Mesenteric fat pad (tissue), 1 donor: ENCODE measurements at places on chromosomes 6 and 20. TPM values are rescaled to one million over a fixed set of nuclear protein-coding genes. Genes with fewer than 3 reads are reported as not detected.

The PI16 gene
- total RNA-seq = 22.5 TPM

The SLPI gene
- total RNA-seq = 16.5 TPM

DNA sequence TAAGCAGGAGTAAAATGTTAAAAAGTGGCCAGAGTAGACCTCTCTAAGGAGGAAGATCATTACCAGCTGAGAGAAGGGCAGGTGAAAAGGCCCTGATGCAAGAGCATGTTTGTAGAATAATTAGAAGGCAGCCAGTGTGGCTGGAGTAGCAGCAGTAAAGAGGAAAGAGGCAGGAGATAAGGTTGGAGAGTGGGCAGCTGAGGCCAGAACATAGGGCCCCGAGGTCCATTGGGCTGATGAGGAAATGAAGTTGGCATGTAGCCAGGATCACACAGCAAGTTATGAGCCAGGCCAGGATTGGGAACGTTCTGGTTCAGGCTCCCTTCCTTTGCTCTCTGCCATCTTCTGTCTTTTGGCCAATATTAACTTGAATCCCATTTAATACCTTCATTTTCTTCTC lies 51.6 kb downstream of the RALY start:
- DNase-seq = no peak

GRCh38 chr6:137210903-137211302 lies 8.3 kb downstream of the IFNGR1 start:
- DNase-seq = no peak

GRCh38 chr6:43170417-43170930 lies 595 bp upstream of the SRF start:
- DNase-seq = no peak

DNA sequence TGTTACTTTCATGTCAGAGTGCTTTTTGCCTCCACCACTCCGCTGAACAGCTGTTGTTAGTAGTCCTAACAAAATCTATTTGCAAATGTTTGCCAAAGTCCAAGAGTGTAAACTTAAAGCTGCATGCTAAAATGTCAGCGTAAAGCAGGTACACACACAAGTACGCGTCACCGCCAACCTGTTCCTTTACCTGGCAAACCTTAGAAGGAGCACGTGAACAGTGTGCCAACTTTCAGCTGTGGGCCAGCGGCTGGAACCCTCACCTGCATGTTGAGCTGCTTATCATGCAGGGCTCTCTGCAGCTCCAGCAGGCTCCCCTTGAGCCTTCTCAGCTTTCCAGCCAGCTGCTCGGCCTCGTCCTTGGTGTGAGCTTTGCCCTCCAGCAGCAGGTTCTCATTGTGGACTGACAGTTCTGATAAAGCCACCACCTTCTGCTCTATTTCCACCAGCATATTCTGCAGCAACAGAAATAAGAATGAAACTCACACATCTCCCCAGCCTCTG lies 359.3 kb downstream of the SYNE1 start:
- no peak for DNase-seq

DNA sequence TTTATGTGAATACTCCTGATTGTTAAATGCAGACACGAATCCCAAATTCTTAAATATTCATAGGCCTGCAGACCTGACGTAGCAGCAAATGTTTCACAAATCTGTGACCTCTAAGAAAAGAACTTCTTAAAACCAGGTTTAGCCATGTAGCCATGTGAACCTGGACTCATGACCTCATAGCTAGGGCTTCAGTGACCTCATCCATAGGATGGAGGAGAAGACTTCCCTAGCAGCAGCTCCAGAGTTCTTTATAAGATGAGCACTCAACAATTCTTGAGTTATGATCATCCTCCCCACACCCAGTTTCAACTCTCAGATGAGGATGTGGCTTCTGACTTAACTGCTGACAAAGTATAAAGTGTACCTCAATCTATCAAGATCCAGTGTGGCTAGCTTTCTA lies 45.8 kb upstream of the TCF21 start:
- no peak for DNase-seq

DNA sequence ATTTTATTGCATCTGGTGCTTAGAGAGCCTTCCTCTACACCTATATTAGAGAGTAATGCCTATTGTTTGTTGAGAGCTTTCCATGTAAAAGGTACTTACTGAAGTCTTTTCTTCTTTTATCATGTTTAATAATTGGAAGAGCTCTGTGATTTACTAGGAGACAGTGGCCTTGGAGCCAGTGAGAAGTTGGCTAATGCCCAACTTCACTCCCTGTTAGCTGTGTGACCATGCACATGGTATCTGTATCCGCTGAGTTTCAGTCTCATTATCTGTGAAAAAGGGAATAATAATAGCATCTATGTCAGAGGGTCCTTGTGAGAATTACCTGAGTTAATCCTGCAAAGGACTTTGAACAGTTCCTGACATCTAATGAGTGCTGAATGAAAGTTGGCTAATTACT lies 105.0 kb downstream of the CD109 start:
- no peak for DNase-seq

- no peak for DNase-seq
These were observed 219.1 kb downstream of the ZMYND8 start for GRCh38 chr20:47137231-47137870.

DNA sequence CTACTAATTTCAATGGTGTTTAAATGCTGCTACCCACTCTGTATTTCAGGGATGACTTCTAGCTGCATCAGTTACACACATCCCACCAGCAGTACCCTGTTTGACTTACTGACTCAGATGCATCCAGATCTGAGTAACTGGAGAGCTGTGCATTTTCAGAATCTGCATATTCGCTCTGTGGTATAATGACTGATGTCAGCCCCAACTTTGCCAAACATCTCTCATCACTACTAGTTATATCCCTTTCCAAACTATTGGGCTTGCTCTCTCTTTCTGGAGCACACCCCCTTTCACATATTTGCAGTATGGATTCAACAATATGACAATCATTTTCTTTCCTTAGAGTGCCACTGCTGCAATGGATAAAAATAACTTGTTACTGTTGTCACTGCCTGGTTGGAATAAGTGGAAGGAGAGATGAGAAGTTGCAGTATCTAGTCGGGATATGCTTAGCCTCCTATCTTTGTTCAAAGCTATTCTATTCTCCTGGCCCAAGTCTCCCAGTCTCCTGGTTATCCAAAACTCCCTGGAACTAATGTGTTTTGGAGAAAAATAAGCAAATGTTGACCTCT lies 3.3 kb upstream of the RSPO3 start:
- no peak for DNase-seq

DNA sequence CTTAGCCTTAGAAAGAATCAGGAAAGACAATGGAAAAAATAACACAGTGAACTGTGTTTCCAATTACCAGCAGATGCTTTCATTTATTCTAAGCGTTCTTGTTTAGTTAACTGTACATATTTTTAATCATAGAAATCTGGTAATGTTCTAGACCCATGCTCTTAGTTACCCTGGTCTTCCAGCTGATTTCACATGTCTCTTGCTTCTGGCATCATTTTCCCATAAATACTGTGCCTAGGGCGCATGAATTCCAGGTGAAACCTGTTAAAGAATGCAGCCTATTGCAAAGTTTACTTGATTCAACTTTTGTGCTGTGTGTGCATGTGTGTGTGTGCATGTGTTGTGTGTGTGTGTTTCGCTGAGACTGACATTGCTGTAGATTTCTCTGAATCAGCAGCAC lies 178.6 kb downstream of the PDE7B start:
- no peak for DNase-seq

- DNase-seq = no peak
These were observed 79.3 kb upstream of the NAA20 start for GRCh38 chr20:19937651-19938420.

The NKAPL gene
- total RNA-seq = 3.1 TPM

- no peak for DNase-seq
These were observed 10.0 kb upstream of the ARMC2 start for GRCh38 chr6:108838101-108838717.

- DNase-seq = no peak
These were observed 55.0 kb downstream of the TRIM38 start for GRCh38 chr6:26017632-26017966.

- DNase-seq = no peak
These were observed 275.2 kb upstream of the CNR1 start for GRCh38 chr6:88441346-88441745.

The RAD21L1 gene
- total RNA-seq = not detected

DNA sequence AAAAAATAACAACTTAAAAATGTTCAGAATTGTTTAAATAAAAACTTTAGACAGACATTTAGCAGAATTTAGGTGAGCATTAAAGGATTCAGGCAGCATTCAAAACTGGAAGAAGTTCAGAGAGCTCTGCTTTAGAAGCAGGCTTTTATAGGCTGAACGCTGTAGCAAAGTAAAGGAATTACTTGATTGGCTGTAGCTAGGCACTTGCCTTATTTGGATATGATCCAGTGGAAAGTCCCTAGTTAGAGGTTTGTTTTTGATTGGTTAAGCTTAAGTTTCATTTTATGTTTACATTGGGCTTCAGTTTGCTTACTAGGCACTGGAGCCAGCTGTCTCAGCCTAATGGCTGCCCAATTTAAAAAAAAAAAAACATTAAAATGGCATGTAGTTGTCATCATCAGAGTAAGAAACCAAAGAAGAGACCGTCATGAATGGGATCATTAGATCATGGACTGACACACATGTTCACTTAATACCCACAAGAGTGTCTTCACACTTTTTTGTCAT lies 65.1 kb downstream of the CBFA2T2 start:
- no peak for DNase-seq

The CRYBG1 gene
- 27.4 TPM for total RNA-seq

The DDO gene
- total RNA-seq = 3.2 TPM

The C6orf141 gene
- 3.9 TPM for total RNA-seq

- DNase-seq = peak; percentile 93
These were observed at the start of gene GMPR for GRCh38 chr6:16238057-16238962. TSS of gene GMPR (plus strand) at chr6:16238587. CDS start at chr6:16238694, 107 bp downstream.

The MCM3 gene
- total RNA-seq = 22.2 TPM

DNA sequence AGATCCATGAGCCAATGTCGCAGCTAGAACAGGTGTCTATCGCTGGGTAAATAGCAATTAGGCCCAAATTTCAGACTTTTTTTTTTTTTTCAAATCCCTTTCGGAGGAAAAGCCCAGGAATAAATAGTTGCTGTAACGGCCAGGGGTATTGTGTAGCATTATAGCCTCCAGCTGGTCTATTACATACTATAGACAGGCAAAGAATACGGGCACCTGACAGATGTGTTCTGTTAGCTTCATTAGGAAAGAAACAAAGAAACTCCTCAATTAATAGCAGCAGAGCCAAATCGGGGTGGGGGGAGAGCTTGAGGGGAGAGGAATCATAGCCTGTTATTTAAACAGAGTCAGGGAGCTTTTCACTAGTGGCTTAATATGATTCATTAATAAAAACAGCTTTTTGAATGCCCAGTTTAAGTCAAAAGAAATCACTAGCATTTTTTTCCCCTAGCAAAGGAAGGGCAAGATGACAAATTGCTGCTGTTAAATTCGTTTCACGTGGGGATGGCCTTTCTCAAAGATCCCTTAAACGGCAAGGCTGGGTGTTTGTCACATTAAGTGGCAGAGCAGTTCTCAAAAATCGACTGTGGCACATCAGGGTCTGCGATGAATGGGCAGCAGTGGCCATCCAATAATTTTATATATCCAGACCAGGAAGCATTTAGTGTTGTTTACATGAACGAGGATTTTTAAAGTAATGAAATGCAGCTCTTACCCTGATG lies 139.4 kb downstream of the ID4 start:
- DNase-seq = no peak

DNA sequence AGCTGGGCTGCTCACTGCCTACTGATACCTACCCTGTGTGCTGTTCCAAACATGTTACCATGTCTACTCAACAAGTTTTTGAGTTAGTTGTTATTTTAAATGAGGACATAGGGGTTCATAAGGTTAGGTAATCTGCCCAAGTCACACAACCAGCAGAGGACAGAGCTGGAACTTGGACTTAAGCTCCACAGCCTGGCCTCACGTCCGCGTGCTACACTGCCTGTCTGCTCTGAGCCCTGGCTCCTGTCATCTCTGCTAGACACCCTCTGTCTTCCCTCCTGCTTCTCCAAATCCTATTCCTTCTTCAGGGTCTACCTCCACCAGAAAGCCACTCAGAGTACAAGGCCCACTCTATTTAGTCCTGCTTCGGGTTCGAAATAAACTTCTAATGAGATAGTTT lies 18.2 kb downstream of the ANKRD66 start:
- DNase-seq = no peak

- no peak for DNase-seq
These were observed 95.3 kb downstream of the MLIP start for GRCh38 chr6:54206510-54206909.

GRCh38 chr6:33324125-33324524 lies 6.6 kb upstream of the ZBTB22 start:
- DNase-seq = no peak

GRCh38 chr20:32332614-32333013 lies 25.5 kb upstream of the ASXL1 start:
- no peak for DNase-seq

DNA sequence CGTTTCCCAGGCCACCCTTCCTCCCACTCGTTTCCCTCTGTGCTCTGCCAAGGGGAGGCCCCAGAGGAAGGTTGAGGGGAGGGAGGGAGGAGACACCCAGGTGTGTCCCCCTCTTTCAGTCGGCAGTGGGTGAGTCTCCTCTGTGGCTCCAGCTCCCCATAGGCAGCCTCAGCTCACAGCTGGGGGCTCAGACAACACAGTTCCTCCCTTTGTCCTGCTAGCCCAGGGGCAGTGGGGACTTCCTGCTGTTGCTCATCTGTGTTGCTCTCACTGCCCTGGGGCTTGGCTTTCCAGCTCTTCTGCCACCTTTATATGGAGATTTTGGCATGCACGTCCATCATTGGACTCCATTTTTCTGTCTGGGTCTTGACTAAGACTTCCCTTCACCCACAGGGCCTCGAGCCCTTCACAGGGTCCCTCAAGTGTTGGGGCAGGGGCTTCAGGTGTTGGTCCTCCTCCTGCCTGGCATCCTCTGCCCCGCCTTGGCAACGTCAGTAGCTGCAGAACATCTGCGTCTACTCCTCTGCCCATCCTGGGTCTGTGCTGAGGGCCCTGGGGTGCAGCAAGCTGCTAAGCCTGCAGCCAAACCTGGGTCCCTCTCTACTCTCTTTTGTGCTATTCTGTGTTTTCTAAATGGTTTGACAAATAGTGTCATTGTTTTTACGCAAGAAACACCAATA lies 190.6 kb upstream of the PMEPA1 start:
- DNase-seq = no peak

The HLA-G gene
- not detected for total RNA-seq

GRCh38 chr6:10884245-10884972 lies 2.4 kb upstream of the SYCP2L start:
- no peak for DNase-seq

GRCh38 chr20:33732166-33732970 lies 572 bp downstream of the ZNF341 start:
- DNase-seq = peak; percentile 95

- DNase-seq = no peak
These were observed 18.7 kb downstream of the SOX4 start for GRCh38 chr6:21612067-21612745.
